Stimulated activated memory B cell treated with anti-CD40 and anti-IgM and Interleukin-4, amounts not matched to agents 10 μg/mL and 1 μg/mL and 100 μg/mL, for 72 hours (primary cell): ENCODE measurements at places on chromosomes 13 and 19.
A peak's percentile ranks its signal among the peaks of the same experiment; 100 is the strongest.

DNA sequence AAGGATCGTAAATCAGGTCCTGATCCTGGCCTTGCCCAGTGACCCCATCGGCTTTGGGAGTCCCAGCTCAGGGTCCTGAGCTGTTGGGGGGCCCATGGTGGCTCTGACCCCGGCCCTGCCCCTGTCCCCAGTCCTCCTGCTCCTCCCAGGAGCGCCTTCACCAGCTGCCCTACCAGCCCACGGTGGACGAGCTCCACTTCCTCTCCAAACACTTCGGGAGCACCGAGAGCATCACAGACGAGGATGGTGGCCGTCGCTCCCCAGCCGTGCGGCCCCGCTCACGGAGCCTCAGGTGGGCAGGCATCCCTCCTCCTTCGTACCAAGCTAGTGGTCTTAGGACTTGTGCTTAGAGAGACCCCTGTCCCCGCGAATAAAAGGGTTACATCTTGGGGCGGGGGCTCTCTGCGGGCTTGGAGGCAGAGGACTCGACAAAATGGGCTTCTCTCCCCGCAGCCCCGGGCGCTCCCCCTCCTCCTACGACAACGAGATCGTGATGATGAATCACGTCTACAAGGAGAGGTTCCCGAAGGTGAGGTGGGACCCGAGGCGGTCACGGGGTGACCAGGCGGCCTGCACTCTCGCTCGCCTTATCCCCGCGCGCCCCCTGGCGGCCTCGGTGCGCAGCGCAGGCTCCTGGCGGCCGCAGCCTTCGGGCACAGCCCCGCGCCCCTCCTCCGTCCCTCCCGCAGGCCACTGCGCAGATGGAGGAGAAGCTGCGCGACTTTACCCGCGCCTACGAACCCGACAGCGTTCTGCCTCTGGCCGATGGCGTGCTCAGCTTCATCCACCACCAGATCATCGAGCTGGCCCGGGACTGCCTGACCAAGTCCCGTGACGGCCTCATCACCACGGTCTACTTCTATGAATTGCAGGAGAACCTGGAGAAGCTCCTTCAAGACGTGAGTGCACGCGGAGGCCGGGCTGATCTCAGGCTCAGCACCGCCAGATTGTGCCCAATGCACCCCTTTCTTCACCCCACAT lies 9.1 kb downstream of the MAST1 start:
- ATAC-seq, result peak; percentile 95

DNA sequence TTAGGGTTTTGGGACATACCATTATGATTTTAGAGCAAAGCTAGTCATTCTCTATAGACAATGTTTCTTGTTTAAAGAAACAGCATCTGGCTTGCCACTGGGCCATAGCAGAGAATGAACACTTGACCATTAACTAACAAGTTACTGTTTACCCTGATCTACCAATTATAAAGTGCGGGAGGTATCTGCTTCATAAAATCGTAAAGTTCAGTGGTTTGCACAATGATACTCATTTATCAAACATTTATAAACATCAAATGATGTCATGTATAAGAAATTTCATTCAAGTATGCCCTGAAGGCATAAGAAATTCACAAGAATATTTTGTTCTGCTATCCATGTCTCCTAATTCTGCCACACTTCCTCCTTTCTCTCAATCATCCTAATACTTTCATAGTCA lies 139.2 kb downstream of the PCDH20 start:
- no peak for ATAC-seq

GRCh38 chr19:42168206-42168605 lies 36.0 kb upstream of the POU2F2 start:
- no peak for ATAC-seq

DNA sequence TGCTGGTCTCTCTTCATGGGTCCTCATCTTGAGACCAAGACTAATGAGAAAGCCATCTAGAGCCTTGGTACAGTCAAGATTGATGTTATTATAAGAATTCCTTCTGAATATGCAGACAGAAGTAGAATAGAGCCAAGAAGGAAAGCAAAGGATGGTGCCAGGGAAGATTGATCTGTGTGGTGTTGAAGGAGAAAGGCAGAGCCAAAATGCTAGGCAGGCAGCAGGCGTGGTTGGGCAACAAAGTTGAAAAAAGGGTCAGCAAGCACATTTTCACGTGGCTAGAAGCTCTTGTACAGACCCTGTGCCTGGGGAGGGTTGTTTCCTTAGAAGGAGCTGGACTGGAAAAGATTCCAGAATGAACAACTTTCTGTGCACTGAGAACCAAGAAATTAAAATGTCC lies 319.7 kb upstream of the ARGLU1 start:
- no peak for ATAC-seq

- ATAC-seq, result no peak
These were observed 217.6 kb downstream of the PCCA start for GRCh38 chr13:100306434-100306999.

- ATAC-seq, result no peak
These were observed 14.5 kb upstream of the CCDC97 start for GRCh38 chr19:41295499-41295898.

DNA sequence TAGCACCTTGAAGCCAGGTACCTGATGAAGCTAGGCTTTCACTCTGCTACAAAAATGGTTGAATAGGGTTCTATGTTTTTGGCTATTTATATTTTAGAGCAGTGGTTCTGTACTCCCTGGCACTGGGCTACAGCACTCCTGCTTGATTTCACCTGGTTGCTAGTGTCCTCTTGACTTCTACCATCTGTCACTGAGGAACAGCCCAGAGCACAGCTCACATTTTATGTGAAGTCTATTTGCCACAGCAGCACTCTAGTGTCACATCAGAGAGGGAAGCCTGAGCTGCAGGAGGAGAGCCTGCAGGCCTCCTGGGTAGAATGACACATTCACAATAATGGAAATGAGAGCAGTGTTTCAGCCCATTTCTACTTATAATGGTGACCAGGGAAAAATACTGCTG lies 184.2 kb downstream of the ZNF486 start:
- ATAC-seq, result no peak

DNA sequence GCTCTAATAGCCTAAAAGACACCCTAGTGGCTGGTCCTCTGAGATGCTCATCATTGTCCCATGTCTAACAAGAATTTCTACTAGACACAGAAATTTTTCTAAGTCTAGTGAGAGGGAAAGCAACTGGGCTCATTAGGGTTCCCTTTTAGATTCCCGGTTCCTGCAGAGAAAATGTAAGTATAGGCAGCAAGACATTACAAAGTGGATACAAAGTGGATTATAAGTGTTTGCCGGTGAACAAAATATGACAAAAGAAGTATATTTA lies 20.8 kb upstream of the TMTC4 start:
- no peak for ATAC-seq

DNA sequence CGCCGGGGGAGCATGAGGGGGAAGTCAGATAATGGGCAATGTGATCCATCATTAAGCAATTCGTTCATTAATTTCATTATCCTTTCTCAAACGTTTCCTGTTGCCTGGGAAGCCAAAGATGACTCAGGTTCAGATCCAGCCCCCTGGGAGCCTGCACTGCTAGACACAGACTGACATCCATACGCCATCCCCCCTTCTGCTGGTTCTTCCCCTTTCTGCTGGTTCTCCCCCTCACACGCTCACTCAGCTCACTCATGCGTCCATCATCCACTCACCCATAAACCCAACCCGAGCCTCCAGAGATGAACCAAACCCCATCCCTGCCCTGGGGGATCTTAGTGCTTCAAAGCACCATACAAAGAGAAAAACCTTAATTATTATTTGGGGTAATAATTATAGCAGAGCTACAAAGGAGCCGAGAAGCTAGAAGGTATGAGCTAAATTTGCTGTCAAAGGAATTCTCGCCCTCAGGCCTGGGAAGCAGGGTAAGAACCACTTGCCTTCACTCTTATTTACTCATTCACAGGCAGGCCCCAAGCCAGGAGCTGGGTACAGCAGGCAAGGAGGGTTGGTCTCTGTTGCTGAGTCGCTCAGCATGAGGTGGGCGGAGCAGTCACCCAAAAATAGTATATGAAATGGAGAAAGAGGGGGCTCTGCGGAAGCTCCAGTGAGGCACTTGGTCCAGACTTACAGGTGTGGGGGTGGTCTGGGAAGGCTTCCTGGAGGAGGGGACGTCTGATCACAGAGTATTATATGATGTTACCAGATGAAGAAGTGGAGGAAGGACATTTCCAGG lies 7.0 kb upstream of the ZNF444 start:
- ATAC-seq, result peak; percentile 98

DNA sequence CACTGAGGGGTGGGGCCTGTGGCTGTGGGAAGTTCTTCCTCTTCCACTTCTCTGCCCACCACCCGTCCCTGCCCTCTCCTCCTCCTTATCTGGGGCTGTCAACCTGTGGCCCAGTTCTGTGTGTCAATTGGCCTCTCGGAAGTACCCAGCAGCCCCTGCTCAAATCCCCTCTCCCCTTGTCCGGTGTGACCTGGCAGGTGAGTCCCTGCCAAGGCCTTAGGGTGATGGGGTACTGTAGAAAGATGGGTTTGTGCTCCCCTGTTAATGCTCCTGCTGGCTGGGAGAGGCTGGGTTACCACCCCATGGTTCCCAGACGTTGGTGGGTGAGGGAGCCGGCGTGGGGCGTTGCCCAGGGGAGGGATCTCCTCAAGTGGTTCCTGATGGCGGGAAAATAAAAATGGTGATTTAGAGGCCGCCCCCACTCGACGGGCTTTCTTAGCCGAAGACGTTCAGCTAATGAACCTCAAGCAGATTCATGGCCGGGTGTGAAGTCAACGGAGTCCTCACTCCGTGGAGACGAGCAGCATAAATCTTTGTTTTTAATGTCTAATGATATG lies 141.2 kb downstream of the URI1 start:
- ATAC-seq, result no peak

DNA sequence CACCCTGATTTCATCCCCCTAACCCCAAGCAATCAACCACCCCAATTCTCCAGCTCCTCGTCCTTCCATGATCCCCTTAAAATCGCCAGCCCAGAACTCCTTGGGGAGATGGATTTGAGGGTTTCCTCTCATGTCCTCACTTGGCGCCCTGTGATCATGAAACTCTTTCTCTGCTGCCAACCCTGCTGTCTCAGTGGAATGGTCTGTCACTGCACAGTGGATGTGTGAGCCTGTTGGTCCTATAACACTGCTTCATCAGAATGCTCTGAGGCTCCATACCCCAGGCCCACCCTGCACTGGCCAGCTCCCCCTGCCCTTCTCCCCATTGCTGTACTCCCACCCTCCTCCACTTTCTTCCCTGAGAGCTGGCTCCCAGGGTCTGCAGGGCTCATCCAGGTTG lies 12.6 kb upstream of the ZNF792 start:
- ATAC-seq, result no peak

DNA sequence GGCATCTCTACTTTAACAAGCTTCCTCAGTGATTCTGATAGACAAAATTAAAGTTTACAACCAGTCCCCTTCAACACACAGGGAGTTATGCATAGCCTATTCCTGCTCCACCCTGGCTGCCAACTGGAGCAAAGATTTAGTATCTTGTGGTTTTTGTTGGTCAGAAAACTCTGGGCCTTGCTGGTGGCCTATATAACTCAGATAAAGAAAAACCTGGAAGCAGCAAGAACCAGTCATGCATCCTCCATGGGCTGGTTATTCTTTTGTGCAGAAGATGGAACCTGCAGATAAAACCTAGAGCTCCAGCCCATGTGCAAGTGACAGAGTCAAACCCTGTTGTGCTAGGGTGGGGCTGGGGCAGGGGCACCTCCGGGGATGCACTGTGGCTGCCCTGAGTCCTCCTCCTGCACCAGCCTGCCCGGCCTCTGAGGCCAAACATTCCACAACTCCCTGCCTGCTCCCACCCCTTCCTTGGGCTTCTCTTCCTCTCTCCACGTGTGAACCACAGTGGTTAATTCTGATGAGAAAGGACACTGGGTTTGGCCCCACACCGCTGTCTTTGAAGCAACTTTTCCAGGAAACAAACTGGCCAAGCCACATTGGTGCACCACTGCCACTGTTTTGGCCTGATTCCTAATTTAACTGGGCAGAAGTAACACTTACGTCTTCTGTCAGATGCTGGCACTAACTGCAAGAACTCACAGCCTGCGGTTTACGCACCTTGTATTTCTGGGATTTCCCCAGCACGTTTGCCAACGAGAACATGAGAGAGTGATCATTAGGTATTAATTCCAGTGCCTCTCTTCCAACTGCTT lies 23.3 kb upstream of the GGACT start:
- ATAC-seq, result no peak

- no peak for ATAC-seq
These were observed 14.2 kb downstream of the CHERP start for GRCh38 chr19:16527971-16528521.

DNA sequence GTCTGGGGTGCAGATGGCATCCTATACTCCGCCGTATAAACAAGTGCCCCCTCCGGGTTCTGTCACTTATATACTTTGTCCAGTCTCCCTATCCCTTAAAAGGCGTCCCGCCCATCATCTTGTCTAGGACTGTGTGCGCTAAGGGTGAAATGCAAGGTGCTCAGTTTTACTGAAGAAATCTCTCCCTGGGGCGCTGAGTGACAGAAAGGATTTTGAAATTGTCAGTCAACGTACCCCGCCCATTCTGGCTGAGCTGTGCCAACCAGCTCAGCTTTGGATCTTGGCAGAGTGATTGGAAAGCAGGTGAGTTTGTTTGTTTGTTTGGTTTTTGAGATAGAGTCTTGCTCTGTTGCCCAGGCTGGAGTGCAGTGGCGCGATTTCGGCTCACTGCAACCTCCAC lies 4.1 kb upstream of the TMEM161A start:
- no peak for ATAC-seq

DNA sequence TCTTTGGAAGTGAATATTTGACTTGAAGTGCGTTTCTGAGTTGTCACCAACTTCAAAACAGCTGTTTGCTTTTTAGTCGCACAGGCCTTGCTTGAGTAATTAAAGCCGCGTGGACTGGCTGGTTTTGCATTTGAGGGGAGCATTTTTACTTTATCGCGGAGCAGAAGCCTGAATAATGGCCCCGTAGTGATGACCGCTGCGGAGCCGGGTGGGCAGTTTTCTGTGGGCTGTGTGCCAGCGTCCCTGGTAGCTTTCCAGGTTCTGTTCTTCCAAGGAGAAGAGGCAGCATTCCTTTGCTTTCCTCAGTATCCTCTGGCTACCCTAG lies 1.1 kb downstream of the NAA16 start:
- no peak for ATAC-seq

GRCh38 chr13:47553329-47553977 lies 447.6 kb downstream of the SUCLA2 start:
- ATAC-seq, result no peak

GRCh38 chr19:46704379-46705076 lies 12.4 kb downstream of the PRKD2 start:
- ATAC-seq, result peak; percentile 83

DNA sequence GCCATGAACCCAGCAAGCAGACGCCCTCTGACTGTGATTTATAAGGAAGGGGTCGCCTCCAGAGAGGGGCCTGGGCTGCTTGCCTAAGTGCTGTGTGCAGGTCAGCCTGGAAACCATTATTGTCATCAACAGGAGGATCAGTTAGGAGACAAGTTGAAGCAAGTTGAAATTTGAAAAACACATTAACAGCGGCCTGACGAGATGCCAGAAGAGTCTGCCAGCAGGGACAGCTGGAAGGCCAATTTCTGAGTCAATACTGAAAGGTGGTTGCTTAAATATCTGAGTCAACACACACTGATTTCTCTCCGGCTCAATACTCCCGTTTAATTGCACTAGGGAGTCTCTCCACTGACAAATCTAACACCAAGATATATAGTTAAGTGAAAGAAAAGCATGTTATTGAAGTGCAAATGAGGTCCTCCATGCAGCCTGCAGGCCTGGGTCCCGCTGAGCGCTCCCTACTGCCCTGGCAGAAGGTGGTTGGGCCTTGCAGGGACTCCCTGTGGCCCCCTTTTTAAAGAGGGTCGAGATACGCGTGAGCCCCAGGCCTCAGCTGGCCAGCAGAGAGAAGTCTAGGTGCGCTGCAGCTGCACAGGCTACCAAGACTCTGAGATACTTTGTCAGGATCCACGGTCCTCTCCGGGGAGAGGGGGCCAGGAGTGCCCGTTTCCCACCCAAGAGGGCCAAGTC lies 91.1 kb downstream of the RNASEH2B start:
- ATAC-seq, result no peak

GRCh38 chr13:86006317-86006716 lies 207.1 kb upstream of the SLITRK6 start:
- no peak for ATAC-seq
